Uterine smooth muscle cell (primary cell): ENCODE measurements at places on chromosomes 12 and 14. TPM values are rescaled to one million over a fixed set of nuclear protein-coding genes. Genes with fewer than 3 reads are reported as not detected.

The SLC4A8 gene
- total RNA-seq = 2.6 and 7.2 TPM in 2 replicates

The ARMH4 gene
- 5.3 and 10.7 TPM in 2 replicates for total RNA-seq

The RASSF8 gene
- 118 and 128 TPM in 2 replicates for total RNA-seq

The WASHC4 gene
- 112 and 130 TPM in 2 replicates for total RNA-seq

The C12orf54 gene
- not detected in 2 replicates for total RNA-seq

The FZD10 gene
- under 0.01 and 0.12 TPM in 2 replicates for total RNA-seq

The ACSS3 gene
- total RNA-seq = 9.5 and 16.2 TPM in 2 replicates

The SLC10A1 gene
- total RNA-seq = not detected in 2 replicates

The FGF6 gene
- total RNA-seq = not detected in 2 replicates

The FAM186B gene
- total RNA-seq = 0.12 and 0.22 TPM in 2 replicates

The SLC41A2 gene
- total RNA-seq = 19.8 and 23.0 TPM in 2 replicates

The PRKD1 gene
- total RNA-seq = 8.3 and 10.7 TPM in 2 replicates

The CRIP1 gene
- total RNA-seq = 0.11 and 0.50 TPM in 2 replicates

The TRHDE gene
- 87.2 and 109 TPM in 2 replicates for total RNA-seq

The DPPA3 gene
- total RNA-seq = not detected in 2 replicates
